ENCODE measurements at places on chromosomes 2 and 18. TPM values are rescaled to one million over a fixed set of nuclear protein-coding genes. Genes with fewer than 3 reads are reported as not detected.

EPB41L5 gene
- total RNA-seq, result 12.5 TPM

PRSS56 gene
- not detected for total RNA-seq

GCG gene
- total RNA-seq, result 0.31 TPM

ONECUT2 gene
- total RNA-seq, result 0.05 TPM

GRCh38 chr18:8235894-8236293, 373.3 kb upstream of the RAB12 start:
- H3K4me1 ChIP-seq, result peaks cover 13% of the 10 kb centered on the region
- peaks cover 13% of the 10 kb centered on the region for H3K36me3 ChIP-seq
- no peak for DNase-seq
- no peak overlapping the region for H3K27ac ChIP-seq
- H3K27me3 ChIP-seq, result no peaks in the 10 kb centered on the region

DNA sequence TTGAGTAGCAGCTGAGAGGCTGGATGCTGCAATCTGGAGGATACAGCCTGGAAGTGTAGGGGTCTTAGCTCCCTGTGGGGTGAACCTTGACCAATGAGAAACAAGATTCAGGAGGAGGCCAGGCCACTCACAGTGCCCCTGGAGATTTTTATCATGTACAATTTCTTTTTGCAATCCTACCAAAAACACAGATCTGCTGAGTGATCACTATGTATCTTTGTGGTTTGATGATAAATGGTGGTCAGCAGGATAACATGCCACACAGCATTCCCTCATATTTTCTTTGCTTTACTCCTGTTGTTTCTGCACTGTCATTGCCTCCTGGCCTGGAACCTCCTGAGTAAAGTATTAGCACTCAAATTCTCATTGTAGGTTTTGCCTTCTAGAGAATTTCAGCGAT, 357.9 kb downstream of the THSD7B start:
- no peaks in the 10 kb centered on the region for H3K36me3 ChIP-seq
- H3K4me3 ChIP-seq, result no peak overlapping the region
- H3K27ac ChIP-seq, result no peak overlapping the region
- no peaks in the 10 kb centered on the region for H3K27me3 ChIP-seq

DNA sequence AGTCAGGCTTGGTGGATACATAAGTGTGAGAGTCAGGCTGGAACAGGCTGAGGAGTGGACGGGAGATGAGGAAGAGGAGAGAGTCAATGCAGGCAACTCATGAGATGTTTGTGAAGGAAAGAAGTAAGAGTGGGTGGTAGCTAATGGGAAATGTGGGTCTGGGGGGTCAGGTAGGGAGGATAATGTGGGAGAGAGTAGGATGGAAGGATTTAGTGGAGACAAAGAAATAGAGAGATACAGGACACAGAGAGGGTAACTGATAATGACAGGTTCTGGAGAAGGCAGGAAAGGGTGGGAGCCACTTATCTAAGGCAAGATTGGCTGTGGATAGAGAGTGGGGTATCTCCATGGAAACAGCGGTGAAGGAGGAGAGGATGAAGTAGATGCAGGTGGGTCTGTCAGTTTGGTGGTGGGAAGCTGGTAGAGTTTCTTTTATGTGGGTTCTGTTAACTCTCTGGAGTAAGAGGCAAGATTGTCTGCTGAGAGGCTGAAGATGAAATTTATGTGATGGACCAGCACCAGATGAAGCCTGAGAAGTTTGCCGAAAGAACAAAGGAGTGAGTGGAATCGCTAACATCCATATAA, 190.6 kb upstream of the SPRED2 start:
- H3K4me1 ChIP-seq, result no peaks in the 10 kb centered on the region
- no peak overlapping the region for H3K4me3 ChIP-seq

DNA sequence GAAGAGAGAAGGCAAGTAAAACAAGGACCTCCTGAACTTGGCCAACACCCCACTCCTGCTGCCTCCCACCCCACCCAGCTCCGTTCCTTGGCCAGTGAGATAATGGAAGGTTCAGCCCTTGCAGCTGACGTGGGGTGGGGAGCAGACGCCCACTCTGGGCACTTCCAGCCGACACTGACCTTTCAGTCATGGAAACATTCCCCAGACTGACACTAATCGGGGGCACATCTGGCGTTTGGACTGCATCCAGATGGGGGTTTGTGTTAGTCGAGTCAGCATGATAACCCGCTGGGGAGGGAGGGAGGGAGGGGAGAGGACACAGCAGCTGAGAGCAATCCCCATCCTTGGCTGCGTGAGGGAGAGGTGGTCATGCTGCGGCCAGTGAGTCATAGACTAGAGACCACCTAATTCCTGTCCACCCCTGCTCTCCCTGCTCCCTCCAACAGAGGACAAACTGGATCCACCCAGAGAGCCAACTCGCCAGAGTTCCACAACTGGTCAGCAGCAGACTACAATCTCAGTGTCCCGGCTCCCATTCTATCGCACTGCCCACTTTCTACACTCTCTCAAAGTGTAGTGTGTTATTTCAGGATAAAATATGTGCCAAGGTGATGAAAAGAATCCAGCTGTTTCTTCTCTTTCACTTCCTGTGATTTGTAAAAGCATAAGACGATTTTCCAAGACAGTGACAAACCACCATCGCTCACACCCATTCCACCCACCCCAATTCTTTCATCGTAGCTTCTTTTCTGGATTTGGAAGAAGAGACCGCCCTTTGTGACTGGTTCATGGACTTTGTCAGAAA, 115.4 kb upstream of the PKDCC start:
- no peaks in the 10 kb centered on the region for H3K36me3 ChIP-seq
- H3K27ac ChIP-seq, result peak overlapping the region; percentile 94
- peak overlapping the region; percentile 59 for H3K4me3 ChIP-seq
- H3K4me1 ChIP-seq, result peaks cover 92% of the 10 kb centered on the region

DNA sequence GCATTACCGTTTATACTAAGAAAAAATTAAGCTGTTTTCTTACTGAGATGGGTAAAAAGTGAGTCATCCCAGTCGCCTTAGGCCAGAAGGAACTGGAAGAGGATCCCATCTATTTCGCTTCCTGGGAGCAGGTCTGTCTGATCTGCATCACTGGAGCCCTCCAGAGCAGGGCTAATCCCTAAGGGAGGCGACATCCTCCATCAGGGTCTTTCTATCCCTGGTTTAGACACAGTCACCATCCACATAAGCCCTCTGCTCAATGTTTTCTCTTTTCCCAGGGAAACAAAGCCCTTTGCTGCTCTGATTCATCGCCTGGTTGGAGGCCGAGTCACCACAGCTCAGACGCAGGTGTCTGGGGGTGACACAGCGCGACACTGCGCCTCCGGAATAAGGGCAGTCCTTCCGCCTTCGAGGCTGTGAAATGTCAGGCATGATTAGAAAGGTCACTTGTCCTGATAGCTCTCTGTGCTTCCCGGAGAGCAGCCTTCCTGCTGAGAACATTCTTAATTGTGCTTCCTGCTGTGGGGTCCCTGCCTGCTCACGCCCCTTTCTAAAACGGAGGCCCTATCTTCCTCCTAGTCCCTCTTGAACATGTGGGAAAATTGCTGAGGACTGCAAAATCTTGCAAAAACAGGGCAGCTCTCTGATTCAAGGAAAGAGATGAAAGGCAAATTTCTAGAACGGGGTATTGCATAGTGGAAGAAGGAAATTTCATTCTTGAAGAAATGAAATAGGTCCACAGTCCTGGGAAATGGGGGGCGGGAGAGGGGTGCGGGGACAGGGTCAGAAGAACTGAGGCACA, 56.3 kb downstream of the MARCHF4 start:
- peak overlapping the region; percentile 94 for H3K27ac ChIP-seq
- H3K27me3 ChIP-seq, result no peaks in the 10 kb centered on the region
- H3K4me3 ChIP-seq, result peak overlapping the region; percentile 40
- no peaks in the 10 kb centered on the region for H3K36me3 ChIP-seq
- DNase-seq, result no peak

DNA sequence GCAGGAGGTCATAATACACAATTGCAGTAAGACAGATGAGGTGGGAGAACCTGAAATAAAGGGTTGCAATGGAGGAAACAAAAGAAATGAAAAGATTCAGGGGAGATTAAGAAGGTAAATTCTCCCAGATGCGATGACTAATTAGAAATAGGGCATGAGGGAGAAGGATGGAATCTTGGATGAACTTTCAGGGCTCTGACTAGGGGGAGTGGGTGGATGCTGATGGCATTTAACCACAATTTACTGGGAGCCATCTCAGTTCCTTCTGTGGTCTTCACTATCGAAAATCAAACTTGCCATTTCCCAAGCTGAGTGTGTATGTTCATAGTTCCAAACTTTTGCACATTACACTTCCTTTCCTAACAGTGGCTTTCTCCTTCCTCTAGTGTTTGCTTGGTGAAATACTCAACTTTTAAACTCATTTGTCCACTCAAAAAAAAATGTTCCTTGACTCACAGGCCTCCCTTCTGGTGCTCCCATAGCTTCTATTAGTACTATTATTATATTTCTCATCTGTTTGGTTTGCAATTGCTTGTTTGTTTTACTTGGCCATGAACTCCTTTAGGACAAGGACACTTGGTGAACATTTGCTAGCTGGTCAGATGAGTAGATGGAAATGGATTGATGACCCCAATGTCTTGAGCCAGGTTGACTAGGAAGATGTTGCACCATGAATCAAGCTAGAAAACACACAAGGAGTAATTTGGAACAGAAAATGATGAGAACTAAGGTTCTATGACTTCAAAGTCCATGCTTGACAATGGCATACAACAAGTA, 178.5 kb downstream of the DIS3L2 start:
- no peak overlapping the region for H3K4me3 ChIP-seq
- H3K27ac ChIP-seq, result no peak overlapping the region
- H3K4me1 ChIP-seq, result no peaks in the 10 kb centered on the region
- no peak for DNase-seq
